ENCODE measurements at places on chromosomes 1 and 21.
A peak's percentile ranks its signal among the peaks of the same experiment; 100 is the strongest.

- DNase-seq: no peak
These were observed 281.3 kb downstream of the VAV3 start for GRCh38 chr1:107683683-107684082.

DNA sequence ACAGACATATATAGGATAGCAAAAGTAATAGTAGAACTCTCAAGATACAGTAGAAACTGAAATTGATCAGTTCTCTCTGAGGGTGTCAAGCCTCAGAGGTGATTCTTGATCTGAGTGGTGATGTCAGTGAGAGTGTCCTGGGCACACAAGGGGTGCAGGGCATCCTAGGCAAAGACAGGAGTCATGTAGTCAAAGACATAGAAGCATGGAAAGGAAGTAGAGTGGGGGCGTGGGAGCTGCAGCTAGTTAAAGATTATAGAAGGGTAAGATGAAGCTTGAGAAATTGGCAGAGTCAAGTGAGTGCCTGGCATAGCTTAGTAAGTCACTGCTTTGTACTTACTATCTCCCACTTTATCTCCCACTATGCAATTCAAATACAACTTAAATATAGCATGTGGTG, 22.8 kb downstream of the CDC7 start:
- DNase-seq: no peak

DNA sequence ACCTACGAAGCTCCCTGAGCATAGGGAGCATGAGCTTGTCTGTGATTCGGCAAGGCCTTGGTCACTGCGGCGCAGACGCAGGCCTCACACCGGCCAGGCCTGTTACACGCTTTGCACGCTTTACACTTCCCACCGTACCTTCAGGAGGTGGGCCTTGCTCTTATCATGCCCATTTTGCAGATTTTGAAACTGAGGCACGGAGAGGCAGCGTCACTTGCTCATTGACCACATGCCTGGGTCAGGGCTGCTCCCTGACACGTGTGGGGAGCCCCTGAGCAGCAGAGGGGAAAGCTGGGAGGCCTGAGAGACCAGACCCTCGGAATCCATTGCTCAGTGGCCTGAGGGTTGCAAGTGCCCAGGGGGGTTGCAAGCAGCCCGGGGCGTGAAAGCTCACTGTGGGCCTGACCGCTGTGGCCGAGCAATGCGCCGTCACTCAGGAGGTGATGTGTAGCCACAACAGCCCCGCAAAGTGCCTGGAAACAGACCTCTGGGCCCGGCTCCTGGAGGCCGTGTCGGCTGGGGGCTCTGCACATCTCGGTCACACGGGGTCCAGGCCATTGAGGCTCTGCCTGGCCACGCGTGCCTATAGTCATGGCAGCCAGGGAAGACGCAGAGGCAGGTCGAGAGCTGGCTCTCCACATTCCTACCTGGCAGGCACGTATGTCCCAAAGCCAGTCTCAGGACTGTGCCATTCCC, 6.9 kb downstream of the ARHGEF16 start:
- DNase-seq: no peak

DNA sequence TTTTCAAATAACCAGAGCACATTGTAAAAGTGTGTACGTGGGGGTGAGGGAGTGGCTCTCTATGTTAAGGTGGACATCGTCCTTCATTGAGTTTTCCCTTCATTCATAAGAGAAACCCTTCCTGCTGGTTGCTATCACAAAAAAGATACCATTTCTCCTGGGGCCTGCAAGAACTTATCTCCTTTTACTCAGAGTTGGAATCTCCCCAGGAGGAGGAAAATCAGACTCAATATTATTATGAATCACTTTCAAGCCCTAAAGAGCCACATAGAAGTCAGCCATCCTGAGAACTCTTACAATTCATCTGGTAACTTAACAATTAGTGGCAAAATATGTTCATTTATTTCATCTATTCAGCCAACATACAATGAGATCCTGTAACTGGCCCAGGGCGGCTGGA, 27.1 kb upstream of the TGFBR3 start:
- no peak for DNase-seq

GRCh38 chr1:26610781-26611180, 81.2 kb downstream of the RPS6KA1 start:
- DNase-seq: no peak

DNA sequence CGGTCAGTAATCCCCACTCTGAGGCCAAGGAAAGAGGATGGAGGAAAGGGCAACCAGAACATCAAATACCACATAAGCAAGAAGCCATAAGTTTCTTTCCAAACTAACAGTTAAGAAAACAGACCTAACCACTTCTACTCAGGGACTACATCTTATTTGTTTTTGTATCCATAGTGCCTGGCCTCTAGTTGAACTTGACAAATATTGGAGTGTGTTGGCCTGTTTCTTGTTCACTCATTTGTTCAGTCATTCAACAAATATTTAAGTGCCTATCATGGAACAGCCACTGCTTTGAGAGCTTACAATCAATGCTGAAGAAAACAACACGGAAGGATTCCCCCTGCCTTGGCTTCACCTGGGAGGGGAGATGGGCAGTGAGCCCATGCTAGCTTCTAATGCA, 69.7 kb downstream of the ST6GALNAC3 start:
- no peak for DNase-seq

DNA sequence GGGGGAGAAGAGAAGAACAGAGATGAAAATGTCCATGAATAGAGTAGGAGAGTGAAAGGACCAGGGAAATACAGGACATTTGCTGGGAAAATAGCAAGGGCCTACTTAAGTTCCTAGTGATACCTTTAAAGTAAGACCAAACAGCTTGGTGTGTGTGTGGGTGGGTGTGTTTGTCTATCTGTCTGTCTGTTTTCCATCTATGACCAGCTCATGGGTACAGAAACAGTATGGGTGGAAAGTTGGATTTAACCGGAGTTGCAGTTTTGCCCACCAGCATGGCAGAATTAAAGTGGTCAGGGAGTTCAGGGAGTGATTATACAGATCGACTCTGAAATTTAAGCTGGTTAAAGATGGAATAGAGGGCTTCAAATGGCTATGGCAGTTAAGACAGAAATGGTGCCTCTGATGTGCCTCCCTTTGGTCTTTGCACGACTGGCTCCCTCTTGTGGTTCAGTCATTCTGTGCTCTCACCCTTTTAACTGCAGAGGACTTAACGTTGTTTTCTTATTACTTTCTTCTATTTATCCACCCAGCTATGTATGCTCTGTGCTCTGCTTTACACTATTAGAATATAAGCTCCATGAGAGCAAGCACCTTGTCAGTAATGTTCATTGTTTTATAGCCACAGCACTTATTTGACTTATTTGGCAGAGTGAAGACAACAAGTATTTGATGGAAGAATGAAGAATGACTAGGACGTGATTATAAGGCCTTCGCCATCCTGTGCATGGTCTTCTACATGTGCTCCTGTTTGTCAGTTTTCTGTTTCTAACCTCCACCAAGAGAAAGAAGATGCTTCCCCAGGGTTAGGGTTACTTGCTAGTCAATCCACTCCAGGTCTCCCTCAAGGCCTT, 72.7 kb upstream of the AK4 start:
- DNase-seq: peak; percentile 40

- no peak for DNase-seq
These were observed 110.4 kb downstream of the PDE9A start for GRCh38 chr21:42763581-42764442.

DNA sequence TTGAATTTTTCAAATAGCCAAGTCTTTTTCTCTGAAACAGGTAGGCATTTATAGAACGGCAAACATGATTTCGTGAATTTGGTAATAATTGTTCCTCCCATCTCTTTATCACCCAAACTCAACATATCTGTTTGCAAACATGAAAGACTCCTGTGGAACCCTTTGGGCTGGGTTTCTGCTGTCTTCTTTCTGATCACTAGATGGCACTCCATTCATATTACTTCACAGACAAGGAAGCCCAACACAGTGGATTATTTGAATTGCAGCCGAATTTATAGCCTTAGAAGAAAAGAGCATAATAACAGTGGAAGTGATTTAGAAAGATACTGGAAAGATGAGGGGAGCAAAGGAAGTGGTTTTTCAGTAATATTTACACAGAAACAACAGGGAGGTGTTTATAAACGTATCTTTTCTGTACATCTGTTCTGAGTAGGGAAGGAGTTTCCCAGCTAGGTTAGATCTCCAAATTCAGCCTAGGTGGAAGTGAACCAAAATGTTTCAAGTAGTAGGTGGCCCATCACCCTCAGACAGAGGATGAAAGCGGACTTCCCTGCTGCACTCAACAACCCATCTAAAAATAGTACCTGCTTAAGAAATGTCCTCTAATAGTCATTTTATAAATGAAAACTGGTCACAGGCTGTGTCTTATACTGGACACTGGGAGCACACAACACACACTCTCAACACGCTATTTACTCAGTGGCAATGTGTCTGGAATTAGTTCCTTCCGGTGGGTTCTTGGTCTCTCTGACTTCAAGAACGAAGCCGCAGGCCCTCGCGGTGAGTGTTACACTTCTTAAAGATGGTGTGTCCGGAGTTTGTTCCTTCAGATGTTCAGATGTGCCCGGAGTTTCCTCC, 67.6 kb downstream of the MAP3K21 start:
- DNase-seq: no peak

DNA sequence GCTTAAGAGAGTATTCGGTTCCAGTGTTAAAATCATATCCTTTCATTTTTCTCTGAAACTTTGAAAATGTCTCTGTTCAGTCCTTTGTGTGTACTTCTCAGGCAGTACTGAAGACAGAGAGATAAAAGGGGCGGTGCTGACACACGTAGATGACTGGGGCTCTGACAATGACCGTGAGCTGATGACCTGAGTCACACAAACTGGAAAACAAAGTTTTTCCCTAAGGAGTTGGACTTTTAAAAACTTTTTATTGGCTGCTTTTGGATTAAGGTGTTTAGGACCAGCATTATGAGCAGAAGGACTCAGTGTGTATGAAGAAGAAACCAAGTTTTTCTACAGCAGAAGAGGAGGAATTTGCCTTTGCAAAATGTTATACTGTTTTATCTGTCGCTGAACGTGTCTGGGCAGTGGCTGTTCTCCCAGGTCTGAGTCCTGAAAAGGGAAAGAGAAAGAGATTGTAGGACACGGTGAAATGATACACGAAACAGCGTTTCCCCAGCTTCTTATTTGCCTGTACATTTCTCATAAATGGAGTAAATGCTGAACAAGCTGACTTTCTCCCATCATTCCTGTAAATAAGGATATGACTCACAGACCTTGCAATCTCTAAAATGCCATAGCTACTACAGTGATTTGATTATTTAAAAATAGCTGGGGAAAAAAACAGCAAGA, 51.5 kb downstream of the MAP3K7CL start:
- DNase-seq: no peak

DNA sequence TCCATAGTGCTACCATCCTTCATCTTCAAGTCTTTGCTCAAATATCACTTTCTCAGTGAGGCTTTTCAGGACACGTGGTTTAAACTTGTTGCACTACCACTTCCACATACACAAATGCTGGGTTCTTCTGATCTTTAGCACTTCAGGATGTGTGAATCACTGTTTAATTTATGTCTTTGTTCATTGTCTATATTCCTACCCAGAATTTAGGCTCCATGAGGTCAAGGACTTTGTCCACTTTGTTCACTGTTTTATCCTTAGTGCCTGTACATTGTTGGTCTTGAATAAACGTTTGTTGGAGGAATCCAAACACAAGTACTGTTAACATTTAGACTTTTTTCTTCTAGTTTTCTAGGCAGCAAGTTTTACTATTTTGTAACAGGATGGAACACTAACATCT, 42.6 kb upstream of the RALGPS2 start:
- no peak for DNase-seq

DNA sequence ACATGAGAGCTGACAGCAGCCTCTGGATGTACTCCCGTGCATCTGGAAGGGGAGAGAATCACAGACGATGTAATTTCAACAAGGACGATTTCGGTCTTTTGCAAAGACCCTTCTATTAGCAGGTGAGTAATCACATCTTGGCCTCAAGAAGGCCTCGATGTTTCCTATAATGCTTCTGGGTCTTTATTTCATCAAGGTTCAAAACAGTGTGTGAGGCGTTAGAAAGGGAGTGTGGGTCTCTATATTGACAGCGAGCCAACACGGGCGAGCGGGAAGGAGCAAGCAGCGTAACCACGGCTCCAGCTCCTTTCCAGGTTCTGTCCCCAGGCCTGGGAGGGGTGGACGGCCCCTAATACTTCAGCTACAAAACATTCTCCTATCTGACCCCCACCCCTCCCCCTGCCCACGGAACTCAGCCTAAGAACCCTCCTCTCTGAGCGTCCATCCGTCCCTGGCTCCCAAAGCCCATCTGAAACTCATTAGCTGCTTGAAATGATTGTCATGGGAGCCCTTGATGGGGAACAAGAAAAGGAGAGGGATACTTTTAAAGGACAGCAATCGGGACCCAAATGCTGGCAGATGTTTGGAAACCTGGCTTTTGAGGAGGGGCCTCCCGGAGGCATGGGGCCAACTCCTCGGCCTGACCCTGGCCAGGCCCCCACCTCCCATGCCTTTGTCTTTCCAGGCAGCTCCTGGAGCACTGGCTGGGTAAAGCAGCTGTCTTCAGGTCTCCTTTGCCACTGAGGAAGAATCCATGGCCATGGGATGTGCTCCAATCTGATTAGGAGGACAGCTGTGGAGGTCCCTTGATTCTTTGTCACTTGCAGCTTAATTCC, 250.8 kb downstream of the FOXD2 start:
- DNase-seq: no peak

- no peak for DNase-seq
These were observed 9.3 kb downstream of the MYBPH start for GRCh38 chr1:203166192-203166940.

GRCh38 chr1:148264374-148265276, 112.5 kb upstream of the NBPF11 start:
- no peak for DNase-seq

- DNase-seq: no peak
These were observed 58.4 kb downstream of the VPS26C start for GRCh38 chr21:37208741-37209225.

GRCh38 chr1:216812966-216813365, 89.7 kb upstream of the ESRRG start:
- DNase-seq: no peak

Measured in stimulated activated CD8-positive, alpha-beta memory T cell treated with anti-CD3 and anti-CD28 coated beads, Interleukin-4, amount 100 ng/mL, for 1 hour (primary cell).